ENCODE measurements at places on chromosomes 6 and 20.

- DNase-seq, result no peak
Observed at GRCh38 chr6:158437571-158437970, 122.3 kb upstream of the TMEM181 start.

- no peak for DNase-seq
Observed at GRCh38 chr6:144259986-144260385, 25.1 kb upstream of the UTRN start.

DNA sequence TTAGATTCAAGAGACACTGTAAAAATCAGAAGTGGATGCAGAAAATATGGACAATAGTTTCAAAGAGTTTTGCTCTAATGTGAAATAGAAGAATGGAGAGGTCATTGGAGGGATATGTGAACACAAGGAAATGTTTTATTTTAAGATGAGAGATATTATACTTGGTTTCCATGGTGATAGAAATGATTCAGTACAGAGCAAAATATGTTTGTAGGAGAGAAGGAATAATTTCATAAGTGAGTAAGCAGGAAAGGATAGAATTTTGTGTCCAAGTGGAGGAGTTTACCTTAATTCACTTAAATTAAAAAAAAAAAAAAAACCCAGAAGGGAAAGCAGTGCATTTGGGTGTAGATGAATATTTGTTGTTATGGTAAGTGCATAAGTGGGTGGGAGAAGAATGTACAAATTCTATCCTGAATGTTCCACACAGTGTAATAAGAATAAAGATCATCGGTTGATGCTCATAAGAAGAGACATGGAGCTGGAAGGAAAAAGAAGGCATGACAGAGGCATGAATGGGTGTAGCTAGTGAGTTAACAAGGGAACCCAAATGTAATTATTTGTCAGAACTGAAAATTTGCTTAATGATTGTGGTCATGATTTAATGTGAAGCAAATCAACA is 688.9 kb upstream of the GJE1 start:
- no peak for DNase-seq

DNA sequence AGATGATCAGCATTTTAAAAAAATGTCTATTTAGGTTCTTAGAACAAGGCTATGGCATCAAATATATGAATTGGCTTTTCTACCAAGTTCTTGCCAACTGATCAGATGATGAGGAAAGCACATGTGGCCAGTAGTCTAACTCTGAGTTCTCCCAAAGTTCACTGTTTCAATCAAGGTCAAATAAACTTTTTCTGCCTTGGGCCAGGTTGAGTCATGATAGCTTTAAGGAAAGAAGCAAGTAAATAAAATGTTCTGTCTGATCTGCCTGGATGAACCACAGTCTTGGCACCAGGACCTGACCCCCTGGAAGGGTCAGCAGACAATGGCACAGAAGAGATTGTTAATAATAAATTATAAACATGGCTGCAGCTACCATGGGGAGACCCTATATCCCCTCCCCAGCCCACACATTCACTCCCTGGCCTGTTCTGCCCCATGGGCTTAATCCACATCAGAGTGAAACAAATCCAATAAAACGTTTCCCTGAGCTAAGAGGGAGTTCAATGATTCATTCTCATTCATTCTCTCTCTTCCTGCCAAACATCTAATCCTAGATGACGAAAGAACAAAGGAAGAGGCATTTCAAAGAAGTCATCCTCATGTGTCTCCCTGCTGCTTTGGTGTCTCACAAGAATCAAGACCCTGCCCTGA is 661.6 kb downstream of the DHX35 start:
- DNase-seq, result no peak

DNA sequence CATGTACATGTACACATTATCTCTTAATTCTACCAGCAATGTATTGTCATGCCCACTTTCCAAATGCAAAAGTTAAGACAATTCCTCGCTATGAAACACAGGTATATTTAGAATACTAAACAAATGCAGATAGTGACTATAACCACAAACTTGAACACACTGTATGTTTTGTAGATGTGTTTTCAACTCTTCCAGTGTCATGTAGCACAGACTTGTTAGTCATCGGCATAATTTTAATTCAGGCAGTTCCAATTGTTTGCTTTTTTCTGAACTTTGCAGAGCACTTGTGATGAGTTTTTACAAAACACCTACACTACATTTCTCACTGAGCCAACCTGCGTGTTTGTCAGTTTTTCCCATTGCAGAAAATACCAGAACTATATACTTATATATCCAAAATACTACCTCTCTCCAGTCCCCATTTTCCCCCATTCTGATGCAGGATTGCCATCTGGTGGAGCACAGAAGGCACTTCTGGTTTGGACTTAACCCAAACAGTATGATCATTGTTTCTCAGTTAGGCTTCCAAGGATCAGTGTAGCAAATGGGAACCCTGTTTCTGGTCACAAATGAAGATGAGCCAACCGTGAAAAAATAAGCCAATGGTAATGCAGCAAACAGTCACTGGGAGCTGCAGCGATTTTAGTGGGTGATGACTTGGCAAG is 143.4 kb downstream of the ADGRB3 start:
- DNase-seq, result no peak

GRCh38 chr20:63752411-63753101 is 13.0 kb downstream of the SLC2A4RG start:
- no peak for DNase-seq

DNA sequence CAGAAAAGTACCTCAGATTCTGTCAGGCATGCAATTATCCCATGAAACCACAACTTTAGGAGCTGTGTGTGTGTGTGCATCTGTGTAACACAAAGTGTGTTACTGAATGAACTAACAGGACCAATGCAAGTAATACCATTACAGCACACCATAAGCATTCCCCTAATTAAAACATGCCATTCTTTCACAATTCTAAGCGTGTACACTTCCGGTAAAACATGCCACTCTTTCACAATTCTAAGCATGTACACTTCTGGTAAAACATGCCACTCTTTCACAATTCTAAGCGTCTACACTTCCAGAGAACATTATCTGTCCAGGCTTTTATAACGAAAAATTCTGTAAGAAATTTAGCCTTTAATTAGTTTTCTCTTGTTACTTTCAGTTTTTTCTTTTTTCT is 238.2 kb downstream of the GMDS start:
- DNase-seq, result no peak

DNA sequence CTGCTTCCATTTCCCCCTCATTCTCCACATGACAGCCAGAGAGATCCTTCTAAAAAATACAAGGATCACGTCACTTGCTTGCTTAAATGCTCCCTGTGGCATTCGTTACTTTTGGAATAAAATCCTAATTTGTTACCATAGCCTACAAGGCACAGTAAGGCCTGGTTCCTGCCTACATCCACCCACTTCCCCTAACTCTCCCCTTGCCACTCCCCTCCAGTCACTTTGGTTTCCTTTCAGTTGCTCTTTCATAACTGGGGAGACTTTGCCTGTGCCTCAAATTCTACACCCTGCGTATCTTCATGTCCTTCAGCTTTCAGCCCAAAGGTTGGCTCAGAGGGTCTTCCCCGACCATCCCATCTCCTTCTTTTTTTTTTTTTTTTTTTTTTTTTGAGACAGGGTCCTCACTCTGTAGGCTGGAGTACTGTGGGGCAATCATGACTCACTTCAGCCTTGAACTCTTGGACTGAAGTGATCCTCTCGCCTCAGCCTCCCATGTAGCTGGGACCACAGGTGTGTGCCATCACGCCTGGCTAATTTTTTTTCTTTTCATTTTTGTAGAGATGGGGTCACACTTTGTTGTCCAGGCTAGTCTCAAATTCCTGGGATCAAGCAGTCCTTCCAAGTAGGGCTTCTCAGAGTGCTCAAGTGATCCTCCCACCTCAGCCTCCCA is 12.5 kb downstream of the ID1 start:
- DNase-seq, result no peak

- DNase-seq, result no peak
Observed at GRCh38 chr6:136563386-136564152, 13.3 kb upstream of the MAP7 start.

- no peak for DNase-seq
Observed at GRCh38 chr6:40903456-40903855, 135.6 kb downstream of the UNC5CL start.

DNA sequence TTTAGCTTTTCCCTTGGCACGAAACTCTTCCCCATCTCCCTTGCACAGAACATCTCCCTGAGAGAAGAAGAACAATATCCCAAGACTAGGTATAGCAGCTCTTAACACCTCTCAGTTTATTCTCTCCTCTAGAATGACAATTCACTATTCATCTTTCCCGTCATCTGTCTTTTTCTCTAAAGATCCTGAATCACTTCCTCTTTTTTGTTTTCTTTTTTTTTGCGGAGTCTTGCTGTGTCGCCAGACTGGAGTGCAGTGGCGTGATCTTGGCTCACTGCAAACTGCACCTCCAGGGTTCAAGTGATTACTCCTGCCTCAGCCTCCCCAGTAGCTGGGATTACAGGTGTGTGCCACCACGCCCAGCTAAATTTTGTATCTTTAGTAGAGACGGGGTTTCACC is 574.4 kb upstream of the MAP3K7 start:
- DNase-seq, result no peak

DNA sequence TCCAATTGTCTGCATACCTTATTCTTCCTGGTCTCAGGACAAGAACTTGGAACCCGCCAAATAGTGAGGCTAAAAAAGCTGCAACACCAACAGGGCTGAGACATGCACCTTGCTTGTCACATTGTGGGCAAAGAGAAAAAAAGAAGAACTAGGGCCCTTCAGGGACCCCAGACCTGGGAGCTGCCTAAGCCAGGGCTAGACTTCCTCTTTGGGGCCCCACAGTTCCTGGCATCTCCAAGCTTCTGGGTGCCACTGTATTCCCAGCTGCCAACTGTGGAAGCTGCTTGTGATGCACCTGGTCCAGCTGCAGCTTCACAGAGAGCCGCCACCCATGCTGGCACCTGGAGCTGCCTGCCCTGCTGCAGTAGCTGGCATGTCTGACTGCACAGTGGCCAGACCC is 370.6 kb downstream of the CD83 start:
- no peak for DNase-seq

GRCh38 chr6:74091136-74091793 is 395.3 kb downstream of the CD109 start:
- DNase-seq, result no peak

- no peak for DNase-seq
Observed at GRCh38 chr6:15411766-15412165, 165.9 kb downstream of the JARID2 start.

DNA sequence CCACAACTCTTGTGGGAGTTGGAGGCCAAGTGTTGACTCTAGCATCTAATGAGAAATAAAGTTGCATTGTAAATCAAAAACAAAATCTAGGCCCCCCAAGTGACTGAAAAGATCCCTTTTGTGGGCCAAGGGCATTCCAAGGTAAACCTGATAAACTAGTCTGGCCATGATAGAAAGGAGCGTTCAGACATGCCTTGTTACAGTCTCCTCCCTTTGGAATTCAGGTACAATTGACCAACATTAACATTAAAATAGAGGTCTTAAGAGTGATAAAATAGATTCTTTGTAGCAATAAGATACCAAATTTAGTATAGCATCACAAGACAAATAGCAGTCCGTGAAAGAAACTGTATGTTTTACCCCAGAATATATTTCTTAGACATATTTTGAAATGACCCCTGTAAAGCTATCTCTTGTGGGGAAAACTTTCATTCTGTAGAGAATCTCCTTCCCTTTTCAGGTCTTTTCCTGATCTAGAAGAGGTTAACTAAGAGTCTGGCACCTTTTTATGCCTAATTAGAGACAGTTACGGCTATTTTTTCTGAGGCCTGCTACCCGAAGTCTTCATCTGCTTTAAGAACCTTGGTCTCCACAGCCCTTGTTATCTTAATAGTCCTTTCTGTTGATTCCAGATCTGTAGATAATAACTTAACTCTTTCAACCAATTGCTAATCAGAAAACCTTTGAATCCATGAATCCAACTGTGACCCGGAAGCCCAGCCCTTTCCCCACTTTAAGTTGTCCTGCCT is 495.4 kb upstream of the MMS22L start:
- no peak for DNase-seq

GRCh38 chr20:2338411-2339066 is 42.2 kb upstream of the TGM6 start:
- DNase-seq, result no peak

GRCh38 chr6:144744720-144745119 is 459.6 kb downstream of the UTRN start:
- no peak for DNase-seq

GRCh38 chr6:33694401-33694931 is 17.0 kb downstream of the UQCC2 start:
- peak; percentile 52 for DNase-seq

GRCh38 chr6:152973916-152974315 is 8.9 kb downstream of the FBXO5 start:
- no peak for DNase-seq

- DNase-seq, result peak; percentile 6
Observed at GRCh38 chr20:38126932-38127621, 38.0 kb downstream of the TGM2 start.

- no peak for DNase-seq
Observed at GRCh38 chr20:50138479-50139393, 14.8 kb downstream of the PEDS1 start.

DNA sequence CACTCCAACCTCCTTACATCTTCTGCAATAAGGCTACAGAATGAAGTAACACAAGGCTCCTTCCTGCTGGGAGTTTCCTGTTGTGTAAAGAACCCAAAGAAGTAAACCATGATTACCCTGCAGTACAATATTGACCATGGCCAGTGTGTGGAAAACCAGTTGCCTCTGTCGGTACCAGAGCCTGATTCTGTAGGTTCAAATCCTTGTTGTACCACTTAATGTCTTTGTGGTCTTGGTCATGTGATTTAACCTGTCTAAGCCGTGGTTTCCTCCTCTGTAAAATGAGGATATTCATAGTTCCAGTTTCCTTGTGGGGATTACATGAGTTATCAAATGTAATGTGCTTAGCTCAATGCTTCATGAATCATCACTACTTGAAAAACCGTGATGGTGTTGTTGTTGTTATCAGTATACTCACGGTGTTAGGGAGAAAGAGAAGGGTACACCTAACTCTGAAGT is 60.3 kb upstream of the PRELID3B start:
- no peak for DNase-seq

DNA sequence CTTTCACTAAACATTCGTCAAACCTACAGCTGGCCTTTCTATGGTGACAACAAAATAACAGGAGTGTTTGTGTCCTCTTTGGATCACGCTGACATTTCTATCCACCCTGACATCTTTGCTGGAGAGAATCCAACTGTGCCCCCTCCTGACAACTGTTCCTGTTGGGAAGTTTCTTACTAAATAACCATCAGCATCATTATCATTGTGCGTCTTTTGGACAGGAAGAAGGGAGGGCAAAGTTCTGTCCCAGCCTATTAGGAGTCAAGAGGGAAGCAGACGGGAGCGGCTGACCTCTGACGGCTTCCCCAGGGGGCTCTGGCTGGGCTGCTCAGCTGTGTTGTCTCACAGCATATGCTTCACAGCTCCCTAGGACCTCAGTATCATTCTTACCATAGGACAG is 195.9 kb upstream of the SULF2 start:
- no peak for DNase-seq

- DNase-seq, result no peak
Observed at GRCh38 chr20:10171864-10172751, 46.5 kb upstream of the SNAP25 start.

GRCh38 chr6:6631534-6632276 is 43.2 kb downstream of the LY86 start:
- DNase-seq, result no peak

Data from activated CD4-positive, CD25-positive, alpha-beta regulatory T cell treated with anti-CD3 and anti-CD28 coated beads, Interleukin-2, amount 50 U/mL, for 72 hours (primary cell).